AG09309 (cell line): ENCODE measurements at places on chromosomes 2 and 18.

- DNase-seq: no peak
Measured at GRCh38 chr2:221601376-221601775, 29.3 kb upstream of the EPHA4 start.

GRCh38 chr18:44796429-44797428 is 116.0 kb downstream of the SETBP1 start:
- DNase-seq: no peak

DNA sequence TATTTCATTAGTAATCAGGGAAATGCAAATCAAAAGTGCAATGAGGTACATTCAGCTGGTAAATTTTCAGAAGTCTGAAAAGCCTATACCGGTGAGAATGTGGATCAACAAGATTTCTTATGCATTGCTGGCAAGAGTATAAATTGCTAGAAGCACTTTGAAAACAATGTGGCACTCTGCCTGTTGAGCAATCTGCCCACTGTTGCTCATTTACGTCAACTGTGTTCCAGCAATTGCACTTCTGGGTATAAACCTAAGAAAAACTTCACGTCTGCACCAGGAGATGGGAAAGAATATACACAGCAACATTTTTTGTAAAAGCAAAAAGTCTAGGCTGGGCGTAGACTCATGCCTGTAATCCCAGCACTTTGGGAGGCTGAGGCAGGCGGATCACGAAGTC is 40.8 kb downstream of the MTERF4 start:
- DNase-seq: peak; percentile 16

DNA sequence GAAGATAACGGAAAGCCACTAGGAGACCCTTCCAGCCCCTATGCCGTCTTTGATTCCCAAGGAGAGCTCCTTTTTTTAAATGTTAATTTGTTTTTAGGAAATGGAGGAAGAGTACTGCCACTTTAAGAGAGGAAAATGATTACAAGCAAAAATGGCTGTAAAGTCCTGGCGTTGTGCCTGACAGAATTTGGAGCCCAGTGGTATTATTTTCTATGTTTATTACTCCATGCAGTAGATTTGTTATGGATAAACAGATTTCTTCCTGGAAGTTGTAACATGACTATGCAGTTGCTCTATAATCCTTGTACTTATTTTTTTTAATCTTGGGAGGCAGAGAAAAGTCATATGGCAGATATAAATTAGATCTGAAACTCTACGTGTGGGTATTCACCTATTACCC is 141.3 kb downstream of the GBX2 start:
- DNase-seq: no peak

DNA sequence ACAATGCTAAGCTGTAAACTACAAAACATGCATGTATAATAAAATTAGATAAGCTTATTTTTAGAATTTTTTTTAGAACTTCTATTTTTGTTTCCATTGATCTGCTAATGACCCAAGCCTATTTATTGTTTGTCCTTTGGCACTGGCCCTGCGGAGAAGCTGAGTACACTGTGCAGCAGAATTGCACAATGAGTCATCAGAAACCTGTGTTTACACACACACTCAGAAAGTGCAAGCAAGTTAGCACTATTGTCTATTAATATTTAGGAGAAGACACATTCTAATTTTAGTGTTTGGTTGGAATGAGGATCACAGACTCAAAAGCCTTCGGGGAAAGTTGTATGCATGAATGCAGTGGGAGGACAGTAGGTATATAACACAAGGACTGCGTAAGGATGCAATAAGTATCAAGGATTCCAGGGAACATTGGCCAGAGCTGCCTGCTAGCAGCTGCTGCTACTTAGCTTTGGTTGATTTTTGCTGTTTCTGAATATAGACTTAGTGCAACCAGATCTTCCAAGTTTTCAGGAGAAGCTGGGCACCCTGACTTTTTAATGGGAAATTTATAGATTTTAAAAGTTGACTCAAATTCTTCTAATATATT is 128.2 kb downstream of the KCNH7 start:
- DNase-seq: no peak

GRCh38 chr2:179931502-179931901 is 70.1 kb upstream of the ZNF385B start:
- DNase-seq: no peak

DNA sequence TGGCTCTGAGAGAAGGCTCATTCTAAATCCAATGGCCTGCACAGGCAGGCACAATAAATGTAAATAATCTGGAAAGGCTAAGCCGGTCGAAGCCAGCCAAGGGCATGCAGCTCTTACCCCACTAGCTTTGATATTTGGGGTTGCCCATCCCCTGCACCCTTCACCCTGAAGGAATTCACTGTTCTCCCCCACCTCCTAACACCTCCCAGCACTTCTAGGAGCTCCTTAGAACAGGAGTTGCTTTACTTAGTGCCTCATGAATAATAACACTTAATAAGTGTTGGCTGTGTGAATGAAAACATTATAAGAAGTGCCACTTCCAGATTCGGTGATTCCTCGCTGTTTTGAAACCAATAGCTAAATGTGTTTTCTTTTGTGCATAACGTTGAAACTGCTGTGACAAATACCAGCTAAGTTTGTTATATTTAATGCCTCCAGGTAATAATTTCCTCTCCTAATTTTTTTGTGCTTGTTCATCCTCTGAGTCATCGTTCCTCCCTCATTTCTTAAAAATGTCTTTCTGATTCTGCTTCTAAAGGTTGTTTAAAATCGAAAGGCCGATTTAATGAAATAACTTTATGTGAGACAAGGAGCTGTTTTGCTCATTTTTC is 458.8 kb downstream of the METTL4 start:
- DNase-seq: no peak

GRCh38 chr2:220432645-220433044 is 805.2 kb downstream of the SLC4A3 start:
- no peak for DNase-seq

DNA sequence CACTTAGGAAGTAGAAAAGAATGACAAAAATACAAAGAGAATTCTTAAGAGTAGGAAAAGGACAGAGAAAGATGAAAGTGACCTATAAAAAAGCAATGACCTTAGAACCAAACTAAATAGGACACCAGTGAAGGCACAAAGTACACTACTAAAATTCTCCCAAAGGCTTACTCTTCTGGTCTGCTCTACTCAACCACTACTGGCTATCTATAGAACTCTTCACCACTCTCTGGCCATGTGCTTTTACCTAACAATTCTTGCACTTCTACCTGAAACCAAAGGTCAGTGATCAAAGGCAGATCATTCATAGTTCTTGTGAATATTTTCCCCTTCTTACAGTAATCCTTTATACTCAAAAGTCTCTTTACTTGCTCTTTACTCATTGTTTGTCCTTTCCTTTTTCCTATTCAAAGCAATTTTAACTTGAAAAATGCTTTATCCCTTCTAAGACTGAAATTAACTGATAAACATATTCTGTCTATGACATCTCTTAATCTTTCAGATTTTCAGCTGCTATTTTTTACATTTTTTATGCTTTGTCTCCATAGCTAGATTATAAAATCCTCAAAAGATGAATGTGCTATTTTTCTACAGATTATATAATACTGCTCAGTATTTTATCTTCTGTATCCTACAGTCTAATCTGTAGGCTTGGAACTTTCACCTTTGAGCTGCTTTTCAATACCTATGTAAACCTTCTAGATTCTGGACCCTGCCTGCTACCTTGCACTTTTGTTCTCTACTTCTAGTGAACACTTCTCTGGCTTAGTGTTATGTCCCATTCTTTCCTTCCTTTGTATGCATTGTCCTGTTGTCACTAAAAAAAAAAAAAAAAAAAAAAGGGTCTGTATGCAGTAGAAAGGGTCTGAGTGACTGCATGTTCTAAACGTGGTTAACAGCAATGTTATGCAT is 64.6 kb downstream of the NCKAP1 start:
- no peak for DNase-seq

DNA sequence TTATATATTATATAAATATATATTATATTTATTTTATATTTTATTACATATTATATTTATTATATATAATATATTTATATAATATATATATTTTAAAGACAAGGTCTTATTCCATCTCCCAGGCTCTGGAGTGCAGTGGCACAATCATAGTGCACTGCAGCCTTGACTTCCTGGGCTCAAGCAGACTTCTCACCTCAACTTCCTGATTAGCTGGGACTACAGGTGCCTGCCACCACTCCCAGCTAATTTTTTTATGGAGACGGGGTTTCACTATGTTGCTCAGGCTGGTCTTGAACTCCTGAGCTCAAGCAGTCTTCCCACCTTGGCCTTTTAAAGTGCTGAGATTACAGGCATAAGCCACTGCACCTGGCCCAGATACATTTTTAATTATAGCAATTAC is 110.0 kb downstream of the PHLPP1 start:
- no peak for DNase-seq

- no peak for DNase-seq
Measured at GRCh38 chr18:11992096-11992790, 10.9 kb downstream of the IMPA2 start.

GRCh38 chr2:186746584-186746983 is 52.7 kb downstream of the FAM171B start:
- no peak for DNase-seq

GRCh38 chr2:65979446-65979845 is 455.5 kb upstream of the MEIS1 start:
- DNase-seq: no peak

DNA sequence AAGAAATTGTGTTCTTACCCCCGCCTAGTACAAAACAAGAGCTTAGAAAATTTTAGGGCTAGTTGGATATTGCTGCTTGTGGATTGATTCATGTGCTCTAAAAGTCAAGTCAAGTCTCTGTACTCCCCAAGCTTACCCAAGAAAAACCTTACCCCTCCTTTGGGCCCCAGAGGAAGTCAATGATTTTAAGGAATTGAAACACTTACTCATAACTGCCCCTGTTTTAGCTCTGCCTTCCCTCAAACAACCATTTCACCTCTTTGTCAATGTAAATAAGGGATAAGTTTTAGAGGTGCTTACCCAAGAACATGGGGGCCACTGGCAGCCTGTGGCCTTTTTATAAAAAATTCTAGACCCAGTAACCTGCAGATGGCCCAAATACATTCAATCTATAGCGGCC is 136.6 kb upstream of the RMP24 start:
- no peak for DNase-seq

DNA sequence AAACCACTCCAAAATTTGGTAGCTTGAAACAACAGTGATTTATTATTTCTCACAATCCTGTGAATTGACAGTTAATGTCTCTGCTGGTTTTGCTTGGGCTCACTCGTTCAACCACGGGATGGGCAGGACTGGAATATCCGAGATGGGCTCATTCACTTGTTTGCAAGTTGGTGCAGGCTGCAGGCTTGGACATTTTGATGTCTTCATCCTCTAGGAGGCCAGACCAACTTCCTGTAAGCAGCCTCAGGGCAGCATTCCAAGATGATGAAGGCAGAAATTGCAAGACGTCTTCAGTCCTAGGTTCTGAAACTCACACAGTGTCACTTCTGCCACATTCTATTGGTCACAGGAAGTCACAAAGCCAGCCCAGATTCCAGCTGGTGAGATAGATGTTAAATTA is 47.1 kb downstream of the GPR39 start:
- no peak for DNase-seq

GRCh38 chr18:63302636-63303405 is 16.7 kb downstream of the BCL2 start:
- no peak for DNase-seq

GRCh38 chr18:39561126-39561525 is 1995.5 kb upstream of the CELF4 start:
- no peak for DNase-seq

DNA sequence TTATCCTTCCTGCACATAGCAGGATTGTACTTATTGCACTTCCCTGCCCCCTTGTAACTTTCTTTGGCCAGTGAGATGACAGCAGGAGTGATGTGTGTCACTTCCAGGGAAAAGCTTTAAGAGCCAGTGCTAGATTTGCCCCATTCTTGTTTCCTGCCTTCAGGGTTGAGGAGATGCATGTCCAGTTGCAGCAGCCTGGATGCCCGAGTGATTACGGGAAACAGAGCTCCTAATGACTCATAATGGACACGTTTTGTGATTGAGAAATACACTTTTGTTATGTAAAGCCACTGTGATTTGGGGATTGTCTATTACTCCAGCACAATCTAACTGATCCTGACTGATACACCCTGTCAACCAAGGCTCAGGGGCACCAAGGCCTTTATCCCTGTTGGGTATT is 5.0 kb upstream of the TET3 start:
- peak; percentile 71 for DNase-seq

DNA sequence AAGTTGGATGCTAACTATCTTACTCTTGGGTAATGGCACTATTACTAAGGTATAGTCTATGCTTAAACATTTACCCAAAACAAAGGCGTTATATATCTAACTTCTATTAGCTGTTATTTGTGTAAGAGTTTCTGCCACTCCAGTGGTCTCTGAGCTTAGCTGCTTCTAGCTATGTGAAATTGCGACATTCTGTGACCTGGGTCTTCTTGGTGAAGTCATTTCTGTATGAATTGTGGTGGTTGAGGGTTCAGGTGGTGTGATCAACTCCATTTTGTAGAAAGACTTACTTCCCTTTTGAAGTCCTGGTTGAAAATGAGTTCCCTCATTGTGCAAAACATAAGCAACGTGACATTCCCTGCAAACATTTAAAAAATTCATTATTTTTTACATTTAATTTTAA is 221.6 kb downstream of the PIK3C3 start:
- DNase-seq: no peak

- DNase-seq: no peak
Measured at GRCh38 chr2:113156278-113157117, 17.3 kb upstream of the PSD4 start.

DNA sequence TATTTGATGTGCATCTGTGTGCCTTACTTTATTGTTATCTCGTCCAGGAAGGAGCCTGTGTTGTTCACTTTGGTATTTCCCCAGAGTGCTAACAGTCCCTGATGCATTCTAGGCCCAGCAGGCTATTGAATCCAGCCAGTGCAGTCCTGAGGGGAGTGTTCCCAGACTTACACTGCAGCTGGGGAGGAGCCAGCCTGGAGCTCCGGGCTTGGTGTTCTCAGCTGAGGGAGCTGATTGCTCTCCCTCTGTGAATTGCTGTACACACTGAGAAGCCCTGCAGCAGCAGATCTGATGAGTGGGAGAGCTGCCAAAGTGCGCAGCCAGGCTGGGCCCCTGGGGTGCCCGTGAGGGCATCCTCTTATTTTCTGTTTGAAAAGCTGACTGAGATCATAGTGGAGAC is 159.2 kb downstream of the GALNT3 start:
- DNase-seq: no peak

DNA sequence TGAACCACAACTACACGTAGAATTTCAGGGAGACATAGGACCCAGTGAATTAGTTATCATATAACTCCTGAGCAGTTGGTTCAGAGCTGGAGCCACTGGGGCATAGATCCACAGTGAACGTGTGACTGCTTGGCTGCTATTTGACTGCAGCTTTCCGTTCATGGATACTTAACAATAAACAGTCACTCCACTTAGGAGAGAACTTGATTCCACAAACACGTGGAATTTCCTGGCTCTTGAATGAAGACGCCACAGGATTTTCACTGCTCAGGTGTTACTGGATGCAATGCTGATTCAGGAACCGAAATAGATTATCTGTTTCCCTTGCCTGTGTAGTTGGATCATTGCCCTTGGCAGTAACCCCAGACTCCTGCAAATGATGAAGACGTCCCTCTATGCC is 679.1 kb upstream of the ZEB2 start:
- DNase-seq: no peak

DNA sequence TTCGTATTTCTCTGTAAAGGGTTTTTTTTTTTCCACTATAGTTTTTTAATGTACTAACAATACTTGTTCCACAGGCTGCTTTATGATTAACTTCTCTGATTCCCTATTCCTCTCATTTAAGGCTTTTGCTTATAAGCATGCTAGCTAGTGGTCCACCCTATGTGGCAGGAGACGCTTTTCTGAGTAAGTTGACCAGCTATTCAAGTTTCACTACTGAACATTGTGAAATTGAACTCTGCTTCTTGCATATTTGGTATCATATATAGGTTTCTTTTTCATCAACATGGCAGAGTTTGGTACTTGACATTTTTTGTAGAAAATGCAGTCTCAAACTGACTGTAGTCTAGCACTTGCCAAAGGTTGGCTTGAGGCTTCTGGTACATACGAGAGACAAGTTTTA is 74.2 kb downstream of the OTX1 start:
- DNase-seq: no peak
